ENCODE measurements at places on chromosomes 6 and 20.
A peak's percentile ranks its signal among the peaks of the same experiment; 100 is the strongest.

DNA sequence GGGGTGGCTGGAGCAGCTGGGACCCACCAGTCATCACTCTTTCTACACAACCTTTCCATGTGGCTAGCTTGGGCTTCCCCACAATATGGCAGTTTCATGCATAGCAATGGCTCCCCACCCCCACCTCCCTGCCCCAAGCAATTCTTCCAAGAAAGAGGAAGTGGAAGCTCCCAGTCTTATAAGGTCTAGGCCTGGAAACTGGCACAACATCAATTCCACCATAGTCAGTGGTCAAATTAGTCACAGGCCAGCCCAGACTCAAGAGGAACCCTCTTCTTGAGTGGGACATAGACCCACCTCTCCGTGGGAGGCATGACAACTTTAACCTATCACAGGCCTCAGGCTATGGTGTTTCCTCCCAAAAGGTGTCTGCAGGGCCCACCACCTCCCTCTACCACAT lies 17.7 kb downstream of the TGM6 start:
- DNase-seq = no peak

GRCh38 chr6:170181338-170181690 lies 109.6 kb downstream of the DLL1 start:
- no peak for DNase-seq

- DNase-seq = no peak
Measured at GRCh38 chr20:1827974-1828785, 67.0 kb upstream of the SIRPA start.

GRCh38 chr6:88349511-88349910 lies 183.4 kb upstream of the CNR1 start:
- peak; percentile 14 for DNase-seq

GRCh38 chr6:101650402-101651100 lies 257.0 kb downstream of the GRIK2 start:
- no peak for DNase-seq

DNA sequence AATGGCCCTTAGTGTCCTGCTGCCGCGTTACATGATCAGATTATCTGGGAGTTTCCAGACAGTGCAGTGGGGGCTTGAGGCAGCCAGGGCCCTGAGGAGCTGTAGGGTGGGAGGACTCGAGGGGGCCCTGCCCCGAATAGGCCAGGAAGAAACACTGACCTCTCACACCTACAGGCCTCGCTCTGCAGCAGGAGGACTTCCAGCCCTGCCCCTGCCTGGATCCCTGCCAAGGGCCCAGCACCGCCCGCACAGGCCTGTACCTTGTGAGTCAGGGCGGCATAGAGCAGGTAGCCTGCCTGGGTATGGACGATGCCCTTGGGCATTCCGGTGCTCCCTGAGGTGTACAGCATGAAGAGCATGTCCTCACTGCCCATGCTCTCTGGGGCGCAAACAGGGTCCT lies 30.1 kb upstream of the APMAP start:
- DNase-seq = no peak

GRCh38 chr20:12775041-12775440 lies 233.7 kb upstream of the SPTLC3 start:
- DNase-seq = no peak

DNA sequence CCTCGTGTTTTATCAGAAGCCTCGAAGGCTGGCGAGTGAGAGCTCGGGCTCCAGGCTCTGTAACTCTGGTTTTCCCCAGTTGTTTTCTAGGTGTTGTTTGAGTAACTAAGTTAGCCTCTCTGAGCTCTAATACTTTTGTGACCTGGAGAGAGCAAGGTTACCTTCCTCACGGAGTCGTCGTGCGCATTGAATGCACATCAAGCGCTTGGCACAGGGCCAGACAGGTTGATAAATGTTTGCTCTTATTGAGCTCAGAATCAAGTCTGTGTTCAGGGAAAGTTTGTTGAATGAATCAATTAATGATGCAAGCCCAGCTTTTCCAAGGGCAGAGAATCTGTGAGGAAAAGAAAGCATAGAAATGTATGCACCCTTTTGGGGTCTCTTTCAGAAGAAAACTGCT lies 33.5 kb downstream of the EDN3 start:
- DNase-seq = no peak

DNA sequence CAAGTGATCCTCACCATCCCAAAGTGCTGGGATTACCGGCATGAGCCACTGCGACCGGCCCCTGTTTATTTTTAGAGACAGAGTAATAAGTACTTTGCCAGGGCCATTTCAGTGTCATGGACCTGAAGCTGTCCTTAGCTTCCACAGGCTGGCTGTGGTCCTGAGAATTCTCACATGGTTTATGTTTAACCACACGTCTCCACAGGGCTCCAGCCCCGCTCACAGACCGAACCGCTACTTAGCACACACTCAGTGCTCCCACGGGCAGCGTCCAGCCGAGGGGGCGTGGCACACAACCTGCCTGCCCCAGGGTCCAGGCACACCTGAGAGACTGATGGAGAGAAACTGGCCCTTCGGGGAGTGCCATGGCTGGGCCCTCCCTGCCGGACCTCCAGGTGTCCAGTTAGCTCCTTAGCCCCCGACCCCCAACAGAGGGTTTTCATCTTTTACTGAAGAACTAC lies 11.7 kb downstream of the ACSS1 start:
- DNase-seq = no peak

- peak; percentile 96 for DNase-seq
Measured at GRCh38 chr6:26216886-26217713, 129.9 kb downstream of the HFE start.

- peak; percentile 3 for DNase-seq
Measured at GRCh38 chr6:70527071-70527737, 39.5 kb upstream of the SDHAF4 start.

GRCh38 chr6:127366282-127367022 lies 23.0 kb upstream of the ECHDC1 start:
- DNase-seq = peak; percentile 94

- no peak for DNase-seq
Measured at GRCh38 chr20:20019123-20019522, 2.0 kb downstream of the NAA20 start.

DNA sequence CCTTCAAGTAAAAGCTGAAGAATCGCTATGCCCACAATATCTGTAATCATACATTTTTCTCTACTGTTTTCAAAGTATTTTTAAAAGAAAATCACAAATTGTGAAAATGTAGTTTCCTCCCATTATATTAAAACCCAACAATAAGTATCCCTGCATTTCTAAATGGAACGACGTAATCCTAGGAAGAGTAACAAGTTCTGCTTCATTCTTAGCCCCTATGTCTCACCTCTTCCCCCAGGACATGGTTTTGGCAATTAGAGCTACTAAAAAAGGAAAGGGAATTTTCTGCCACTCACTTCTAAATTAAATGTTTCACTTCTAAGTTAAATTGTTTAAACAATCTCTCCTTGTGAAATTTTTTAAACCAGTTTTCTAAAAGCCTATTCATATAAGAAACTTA lies 47.4 kb downstream of the TBPL1 start:
- no peak for DNase-seq

DNA sequence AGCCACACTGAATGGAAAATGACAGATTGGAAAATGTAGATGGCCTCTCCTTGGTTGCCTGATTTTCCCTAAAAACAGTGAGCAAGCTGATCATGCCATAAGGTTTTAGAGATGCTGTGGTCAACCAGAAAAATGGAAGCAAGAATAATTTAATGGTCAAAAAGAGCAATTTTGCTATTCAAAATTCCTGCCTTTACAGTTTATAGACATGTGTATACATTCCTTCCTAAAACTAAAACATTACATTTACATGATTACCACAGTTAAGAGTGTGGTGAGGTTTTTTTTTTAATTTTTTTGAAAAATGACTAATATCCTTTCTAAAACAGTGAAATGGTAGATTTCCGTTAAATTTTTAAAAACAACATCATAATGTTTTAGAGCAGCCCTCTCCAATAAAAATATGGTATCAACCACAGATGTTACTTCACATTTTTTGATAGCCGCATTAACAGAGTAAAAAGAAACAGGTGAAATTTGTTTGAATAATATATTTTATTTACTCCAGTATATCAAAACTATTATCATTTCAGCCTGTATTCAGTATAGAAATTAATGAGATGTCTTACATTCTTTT lies 407.0 kb upstream of the SOX4 start:
- no peak for DNase-seq

DNA sequence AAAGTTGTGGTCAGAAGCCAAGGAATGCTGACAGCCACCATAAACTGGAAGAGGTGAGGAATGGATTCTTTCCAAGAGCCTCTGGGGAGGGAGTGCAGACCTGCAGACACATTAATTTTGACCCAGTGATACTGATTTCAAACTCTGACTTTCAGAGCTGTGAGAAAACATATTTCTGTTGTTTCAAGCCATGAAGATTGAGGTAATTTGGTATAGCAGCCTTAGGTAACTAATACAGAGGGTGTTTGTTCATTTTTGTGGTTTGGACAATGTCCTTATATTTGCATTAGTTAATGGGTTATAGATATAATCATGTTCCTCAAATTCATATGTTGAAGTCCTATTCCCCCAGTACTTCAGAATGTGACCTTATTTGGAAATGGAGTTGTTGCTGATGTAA lies 85.4 kb upstream of the GTSF1L start:
- DNase-seq = no peak

- peak; percentile 97 for DNase-seq
Measured at GRCh38 chr20:44728801-44729443, 13.8 kb downstream of the CCN5 start.

GRCh38 chr6:130825772-130826441 lies 1.3 kb upstream of the SMLR1 start:
- DNase-seq = no peak

DNA sequence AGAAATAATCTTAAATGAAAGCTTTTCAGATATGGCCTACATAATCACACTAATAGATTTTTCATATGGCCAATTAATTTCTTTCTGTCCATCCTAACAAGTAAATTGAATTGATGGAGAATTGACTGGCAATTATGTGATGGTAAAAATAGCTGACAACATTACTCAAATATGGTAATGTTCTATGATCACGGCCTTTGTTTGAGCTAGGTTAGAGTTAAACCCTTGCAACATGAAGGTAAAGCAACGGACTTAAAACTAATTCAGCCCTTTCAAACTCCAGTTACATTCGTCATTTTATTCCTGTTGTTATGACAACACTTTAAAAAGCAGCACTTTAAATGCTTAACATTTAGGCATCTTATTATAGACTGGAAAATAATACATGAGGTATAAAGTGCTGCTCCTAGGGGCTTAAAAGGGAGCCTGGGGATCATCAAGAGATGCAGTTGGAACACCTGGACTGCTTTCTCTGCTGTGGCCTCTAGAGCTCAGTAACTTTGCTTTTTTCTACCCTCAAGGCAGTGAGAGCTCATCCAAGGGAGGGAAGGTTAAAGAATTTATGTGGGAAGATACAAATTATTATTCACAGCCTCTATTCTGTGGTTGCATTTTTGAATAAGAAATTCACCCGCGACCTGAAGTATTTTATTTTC lies 46.9 kb downstream of the RIPOR2 start:
- no peak for DNase-seq

- no peak for DNase-seq
Measured at GRCh38 chr6:26280407-26280806, 84.6 kb upstream of the BTN3A2 start.

DNA sequence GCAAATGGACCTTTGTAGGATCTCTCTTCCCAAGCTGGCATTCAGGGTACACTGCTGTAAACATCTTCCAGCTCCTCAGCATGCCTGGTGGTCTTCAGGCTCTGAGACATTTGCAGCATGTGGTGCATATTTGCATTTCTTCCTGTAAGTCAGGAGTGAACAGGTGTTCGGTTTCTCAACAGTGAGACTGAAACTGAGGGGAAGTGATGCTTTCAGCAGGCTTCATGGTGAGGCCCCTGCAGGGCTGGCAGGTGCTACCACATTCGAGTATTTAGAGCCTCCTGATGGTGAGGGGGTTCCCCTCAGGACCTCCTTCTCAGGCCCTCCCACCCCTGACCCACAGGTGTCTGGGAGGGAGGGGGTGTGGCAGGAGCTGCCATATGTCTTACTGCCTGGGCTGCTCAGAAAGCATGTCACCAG lies 15.1 kb downstream of the MYBL2 start:
- DNase-seq = no peak

- peak; percentile 41 for DNase-seq
Measured at GRCh38 chr6:20582586-20583443, 48.6 kb downstream of the CDKAL1 start.

DNA sequence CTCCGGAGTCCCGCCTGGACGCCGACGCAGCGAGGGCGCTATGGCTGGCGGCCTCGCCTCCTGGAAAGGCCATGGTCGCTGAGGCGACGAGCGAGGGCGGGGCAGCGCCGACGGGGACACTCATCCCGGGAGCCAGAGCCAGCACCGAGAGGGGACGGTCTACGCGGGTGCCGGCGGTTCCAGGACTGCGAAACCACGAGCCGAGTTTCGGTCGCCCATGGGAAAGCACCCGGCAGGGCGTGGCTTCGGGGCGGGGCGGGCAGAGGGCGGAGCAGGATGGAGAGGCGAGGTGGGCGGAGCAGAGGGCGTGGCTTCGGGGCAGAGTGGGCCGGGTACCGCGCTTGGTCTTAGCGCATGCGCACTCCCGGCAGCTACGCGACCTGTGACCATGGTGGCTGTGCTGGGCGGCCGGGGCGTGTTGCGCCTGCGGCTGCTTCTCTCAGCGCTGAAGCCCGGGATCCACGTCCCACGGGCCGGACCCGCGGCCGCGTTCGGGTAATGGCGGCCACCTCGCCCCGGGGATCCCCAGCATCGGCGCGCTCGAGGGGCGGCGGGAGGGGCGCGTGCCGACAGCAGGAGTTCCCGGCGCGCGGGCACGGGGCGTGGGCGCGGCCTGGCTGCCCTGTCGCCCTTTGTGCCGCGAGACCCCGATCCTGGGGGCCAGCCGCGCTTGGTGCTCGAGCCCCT lies at the start of gene BPHL:
Gene BPHL (plus strand): TSS at position 359 of the 687 bp plus-strand sequence. CDS start 30 bp downstream, at position 389.
- DNase-seq = peak; percentile 99

- no peak for DNase-seq
Measured at GRCh38 chr20:15482525-15482924, 1090.7 kb downstream of the KIF16B start.

DNA sequence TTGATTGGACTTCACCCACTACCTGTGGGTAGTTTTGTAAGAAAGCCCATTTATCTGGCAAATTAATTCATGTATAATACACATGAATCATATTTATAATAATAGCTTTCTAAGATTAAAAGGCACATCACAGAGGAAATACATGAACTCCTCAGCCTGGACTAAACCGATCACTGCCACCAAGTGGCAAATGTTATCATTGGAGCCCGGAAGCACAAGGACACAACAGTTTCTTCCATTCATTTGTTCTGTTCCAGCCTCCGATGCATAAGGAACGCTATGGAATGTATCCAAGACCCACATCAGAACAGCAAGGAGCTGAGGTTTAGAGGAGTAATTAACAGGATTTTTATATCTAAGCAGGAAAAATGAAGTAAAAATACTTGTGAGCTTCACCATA lies 13.9 kb upstream of the IPCEF1 start:
- DNase-seq = peak; percentile 66

GRCh38 chr6:143441680-143442545 lies 8.6 kb downstream of the ADAT2 start:
- DNase-seq = peak; percentile 27

- peak; percentile 37 for DNase-seq
Measured at GRCh38 chr6:149170564-149171452, 146.7 kb upstream of the TAB2 start.

Measured in adipocyte (in vitro differentiated cells).